EH (cell line): ENCODE measurements at places on chromosomes 3 and 15.

DNA sequence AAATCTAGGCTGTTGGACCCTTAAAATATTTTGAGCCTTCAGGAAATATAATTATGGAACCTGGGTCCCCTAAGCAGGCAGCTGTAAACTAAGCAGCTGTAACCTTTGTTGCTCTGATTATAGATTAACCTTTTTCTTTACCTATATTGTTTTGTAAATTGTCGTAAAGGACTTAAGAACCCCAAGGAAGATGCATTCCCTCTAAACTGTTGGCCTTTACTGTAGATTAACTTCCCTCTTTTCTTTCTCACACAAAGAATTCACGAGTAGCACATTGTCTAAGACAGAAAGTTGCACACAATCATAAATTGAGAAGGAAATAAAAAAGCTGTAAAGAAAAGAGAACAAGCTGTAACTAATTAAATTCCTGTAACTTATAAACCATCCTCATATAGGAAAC, 877.3 kb downstream of the ROBO2 start:
- DNase-seq: no peak

DNA sequence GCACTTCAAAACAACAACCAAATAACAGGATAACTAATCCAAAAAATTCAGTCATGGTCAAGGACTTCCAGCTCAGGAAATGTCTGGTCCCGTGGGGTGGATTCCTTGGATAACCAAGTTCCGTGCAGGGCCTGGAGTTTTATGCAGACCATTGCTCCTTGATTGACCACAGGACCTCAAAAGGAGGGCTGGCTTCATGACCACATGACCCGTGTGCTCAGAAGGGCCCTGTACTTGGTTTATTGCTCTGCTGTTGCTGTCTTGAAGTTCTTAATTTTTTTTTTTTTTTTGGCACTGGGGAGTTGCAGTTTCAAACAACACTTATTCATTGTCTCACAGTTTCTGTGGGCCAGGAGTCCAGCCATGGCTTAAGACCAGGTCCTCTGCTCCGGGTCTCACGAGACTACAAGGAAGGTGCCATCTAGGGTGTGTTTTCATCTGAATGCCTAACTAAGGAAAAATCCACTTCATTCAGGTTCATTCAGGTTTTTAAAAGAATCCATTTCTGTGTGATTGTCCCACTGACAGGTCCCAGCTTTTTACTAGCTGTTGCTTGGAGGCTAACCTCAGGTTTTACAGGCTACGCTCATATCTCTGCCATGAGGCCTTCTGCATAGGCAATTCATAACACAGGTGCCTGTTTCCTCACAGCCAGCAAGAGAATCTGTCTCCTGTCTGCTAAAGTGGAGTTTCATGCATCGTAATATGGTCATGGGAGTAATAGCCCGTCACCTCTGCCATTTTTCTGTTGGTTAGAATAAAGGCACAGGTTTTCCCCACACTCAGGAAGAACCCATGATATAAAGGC, 65.3 kb downstream of the FLNB start:
- DNase-seq: peak; percentile 34

GRCh38 chr15:79606831-79607355, 174.8 kb downstream of the MINAR1 start:
- DNase-seq: no peak

- DNase-seq: peak; percentile 4
Measured at GRCh38 chr3:3664935-3665334, 134.3 kb upstream of the LRRN1 start.

GRCh38 chr15:48532946-48533345, 112.6 kb downstream of the FBN1 start:
- peak; percentile 31 for DNase-seq

DNA sequence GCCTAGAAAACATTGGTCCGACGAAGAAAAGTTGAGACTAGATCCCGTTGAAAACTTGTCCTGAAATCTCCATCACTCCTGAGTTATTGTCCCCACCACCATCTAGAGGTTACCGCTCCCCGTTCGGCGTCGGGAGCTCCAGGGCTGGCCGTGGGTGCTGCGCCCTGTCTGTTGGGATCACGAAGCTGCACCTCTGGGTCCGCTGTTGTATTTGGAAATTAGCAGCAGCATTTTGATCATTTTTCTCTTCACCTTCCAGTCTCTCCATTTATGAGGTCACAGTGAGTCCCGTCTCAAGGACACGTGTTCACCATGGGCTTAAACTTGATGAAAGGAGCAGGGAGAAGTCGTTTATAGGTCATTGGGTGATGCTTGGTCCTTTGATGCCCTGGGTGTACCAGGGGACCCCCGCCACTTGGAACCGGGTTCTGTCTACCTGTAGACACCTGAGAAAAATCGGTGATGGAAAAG, 565 bp downstream of the MANF start:
- DNase-seq: peak; percentile 22

DNA sequence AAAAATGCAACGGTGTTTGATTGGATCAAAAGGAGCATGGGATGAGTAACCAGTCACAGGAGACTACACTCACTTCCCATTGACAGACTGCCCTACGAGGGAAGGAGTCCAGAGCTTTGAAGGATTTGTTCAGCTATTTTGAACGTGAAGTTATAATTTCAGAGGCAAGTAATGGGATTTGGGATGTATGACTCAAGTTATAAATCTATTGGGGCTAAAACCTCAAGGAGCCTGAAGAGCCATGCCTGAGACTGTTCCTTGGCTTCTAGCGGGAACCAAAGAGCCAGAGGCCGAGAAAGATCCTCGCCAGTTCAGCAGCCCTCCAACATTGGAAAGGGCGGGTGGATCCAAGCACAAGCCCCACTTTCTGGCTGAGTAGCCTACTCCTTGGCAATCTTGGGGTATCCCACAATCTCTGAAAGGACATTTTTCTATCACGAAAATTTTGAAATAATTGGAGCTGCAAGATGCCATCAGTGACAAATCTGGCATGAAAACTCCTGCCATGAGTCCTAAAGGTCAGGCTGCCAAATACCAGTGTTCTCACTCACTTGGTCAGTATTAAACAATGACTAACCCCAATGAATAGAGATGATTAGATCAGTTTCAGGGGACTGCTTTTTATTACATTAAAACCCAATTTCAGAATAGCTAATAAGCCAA, 48.6 kb upstream of the SLCO2A1 start:
- DNase-seq: peak; percentile 57

GRCh38 chr3:22495791-22496190, 707.3 kb upstream of the UBE2E2 start:
- no peak for DNase-seq

- peak; percentile 31 for DNase-seq
Measured at GRCh38 chr3:148366743-148367410, 330.8 kb upstream of the AGTR1 start.

DNA sequence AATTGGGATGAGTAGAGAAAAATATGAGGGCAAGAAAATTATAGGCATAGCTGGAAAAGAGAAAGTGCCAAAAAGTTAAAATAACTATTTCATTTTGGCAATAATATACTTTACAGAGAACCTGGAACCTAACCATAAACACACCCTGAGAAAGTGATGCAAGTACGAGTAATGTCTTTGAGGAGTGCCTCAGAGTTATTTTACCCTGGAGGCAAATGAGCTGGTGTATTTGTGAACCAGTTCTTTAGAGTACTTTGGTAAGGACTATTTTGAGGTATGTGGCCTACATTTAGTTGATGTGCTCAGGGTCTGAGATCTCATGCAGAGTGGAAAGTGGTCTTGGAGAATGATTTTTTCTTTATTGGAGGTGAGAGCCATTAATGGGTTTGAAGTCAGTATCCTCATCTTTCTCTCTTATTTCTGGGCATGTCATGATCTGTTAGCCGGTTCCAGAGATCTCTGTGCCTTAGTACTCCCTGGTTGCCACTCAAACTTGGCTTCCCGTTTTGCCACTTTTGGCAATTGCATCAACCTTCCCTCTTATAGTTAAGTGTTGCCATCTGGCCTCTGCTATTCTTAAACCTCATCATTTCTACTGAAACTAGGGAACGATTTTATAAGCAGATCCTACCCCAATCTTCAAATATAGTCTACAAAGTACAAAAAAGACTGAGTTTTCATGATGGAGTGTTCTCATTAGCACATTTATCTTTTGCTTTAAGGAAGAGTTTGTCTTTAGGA, 145.7 kb downstream of the EPHA6 start:
- no peak for DNase-seq

- DNase-seq: no peak
Measured at GRCh38 chr15:44084770-44085169, 110.3 kb downstream of the FRMD5 start.

- no peak for DNase-seq
Measured at GRCh38 chr15:75346796-75347221, at the start of gene NEIL1. Gene NEIL1, plus strand, starts transcription at chr15:75347039. Its CDS starts 1,867 bp downstream, at chr15:75348906.

GRCh38 chr15:52067545-52067926, 45.0 kb downstream of the BCL2L10 start:
- no peak for DNase-seq

- no peak for DNase-seq
Measured at GRCh38 chr15:51889486-51889885, 60.0 kb downstream of the TMOD3 start.

DNA sequence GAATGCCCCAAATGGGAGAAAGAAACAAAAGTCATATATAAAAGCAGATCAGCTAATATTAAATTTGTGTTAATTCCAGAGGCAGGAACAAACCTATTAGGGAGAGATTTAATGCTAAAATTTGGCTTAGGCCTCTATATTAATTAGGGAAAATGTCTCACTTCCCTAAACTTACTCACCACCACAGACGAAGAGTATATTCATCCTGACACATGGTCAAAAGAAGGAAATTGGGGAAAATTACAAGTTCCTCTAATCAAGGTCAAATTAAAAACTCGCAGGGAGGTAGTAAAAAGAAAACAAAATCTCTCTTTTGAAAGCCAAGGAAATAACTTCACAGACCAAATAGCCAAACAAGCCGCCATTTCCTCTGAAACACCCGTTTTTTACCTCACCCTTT, 32.2 kb downstream of the GRM2 start:
- DNase-seq: no peak

DNA sequence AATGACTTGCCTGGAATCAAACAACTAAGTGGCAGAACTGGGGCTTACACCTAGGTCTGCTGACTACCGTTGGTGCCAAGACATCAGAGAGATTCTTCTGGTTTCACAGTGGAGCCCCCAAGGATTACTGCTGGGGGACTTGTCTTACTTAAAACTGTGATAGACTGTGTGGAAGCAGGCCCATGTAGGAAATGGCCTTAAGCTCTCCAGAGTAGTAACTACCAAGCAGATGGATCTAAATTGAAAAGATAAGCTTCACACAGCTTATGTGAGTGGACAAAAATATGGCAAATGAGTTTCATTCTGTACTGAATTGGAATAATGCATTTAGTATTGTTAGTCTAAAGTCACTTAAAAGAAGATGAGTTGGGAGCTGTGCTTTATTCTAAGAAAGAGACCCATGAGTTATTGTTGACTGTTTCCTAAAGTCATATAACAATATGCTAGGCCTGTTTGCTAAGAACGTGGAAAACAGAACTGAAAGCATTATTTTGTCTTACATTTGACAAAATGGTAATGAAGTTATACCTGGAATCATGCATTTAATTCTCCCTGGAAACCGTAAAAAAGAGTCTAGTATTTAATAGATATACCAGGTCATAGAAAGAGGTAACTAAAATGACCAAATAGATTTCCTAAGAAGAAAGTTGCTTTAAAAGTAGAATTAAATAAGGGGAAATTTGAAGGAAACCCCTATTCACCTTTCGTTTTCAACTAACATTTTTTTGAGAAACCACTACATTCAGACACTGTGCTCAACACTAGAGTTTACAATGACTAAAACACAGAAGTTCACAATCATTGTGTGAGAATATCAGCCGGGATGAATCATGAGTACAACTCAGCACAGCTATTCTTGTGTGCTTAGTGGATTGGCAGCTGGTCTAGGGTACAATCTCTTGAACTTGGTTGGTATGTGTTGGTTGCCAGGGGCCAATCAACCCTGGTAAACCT, 13.0 kb upstream of the MAPK6 start:
- peak; percentile 56 for DNase-seq

GRCh38 chr15:41927536-41927935, 33.7 kb upstream of the SPTBN5 start:
- no peak for DNase-seq

GRCh38 chr3:33146791-33147445, 33.1 kb downstream of the CRTAP start:
- peak; percentile 69 for DNase-seq

GRCh38 chr3:86790884-86791549, 199.9 kb downstream of the VGLL3 start:
- no peak for DNase-seq

- DNase-seq: no peak
Measured at GRCh38 chr3:192636517-192637444, 90.6 kb downstream of the FGF12 start.

DNA sequence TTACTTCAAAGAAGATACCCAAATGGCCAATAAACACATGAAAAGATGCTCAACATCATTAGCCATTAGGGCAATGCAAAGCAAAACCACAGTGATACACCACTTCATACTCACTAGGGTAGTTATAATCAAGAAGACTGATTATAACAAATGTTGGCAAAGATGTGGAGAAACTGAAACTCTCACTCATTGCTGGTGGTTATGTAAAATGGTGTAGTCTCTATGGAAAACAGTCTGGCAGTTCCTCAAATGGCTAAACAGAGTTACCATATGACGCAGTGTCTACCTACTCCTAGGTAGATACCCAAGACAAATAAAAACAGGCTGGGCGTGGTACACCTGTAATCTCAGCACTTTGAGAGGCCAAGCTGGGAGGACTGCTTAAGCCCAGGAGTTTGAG, 3.5 kb upstream of the ZFAND6 start:
- no peak for DNase-seq

GRCh38 chr15:90191344-90191687, 9.8 kb upstream of the SEMA4B start:
- DNase-seq: no peak

GRCh38 chr15:62430552-62430951, 265.5 kb upstream of the C2CD4B start:
- DNase-seq: no peak

DNA sequence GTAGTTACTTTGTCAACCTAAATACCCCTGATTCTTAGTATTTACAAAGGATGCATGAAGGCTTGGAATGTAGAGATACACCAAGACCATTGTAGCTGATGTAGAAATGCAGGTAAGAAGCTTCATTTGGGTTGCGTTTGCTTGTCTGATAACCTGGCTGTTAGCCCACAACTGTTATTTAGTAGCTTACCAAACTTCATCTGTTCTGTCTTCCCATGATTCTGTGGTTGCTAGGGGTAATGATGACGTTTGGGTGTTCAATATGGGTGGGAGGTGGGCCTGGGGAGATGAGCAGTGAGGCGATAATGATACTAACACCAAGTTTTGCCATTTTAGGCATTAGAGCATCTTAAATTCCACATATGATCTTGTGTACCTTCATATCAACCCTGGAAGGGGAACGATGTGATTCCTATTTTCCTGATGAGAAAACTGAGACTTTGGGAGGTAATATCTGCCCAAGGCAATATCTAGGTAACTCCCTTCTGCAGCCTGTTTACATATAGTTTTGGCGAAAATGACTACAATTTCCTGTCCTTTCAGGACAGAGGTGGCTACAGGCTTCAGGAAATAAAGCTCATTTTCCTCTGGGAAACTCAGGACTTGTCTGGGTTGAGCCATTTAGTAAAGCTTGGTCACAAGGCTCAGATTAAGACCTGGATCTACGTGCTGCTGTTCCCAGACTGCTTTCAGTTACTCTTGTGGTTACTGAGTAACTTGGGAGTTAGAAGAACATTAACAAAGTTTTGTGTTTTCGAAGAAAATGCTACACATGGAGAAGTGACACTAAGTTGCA, 26.8 kb downstream of the FNDC3B start:
- DNase-seq: peak; percentile 49

GRCh38 chr15:72541674-72542073, 67.5 kb downstream of the ARIH1 start:
- DNase-seq: no peak

GRCh38 chr15:80778621-80778963, 578 bp upstream of the CEMIP start:
- DNase-seq: no peak
